ENCODE measurements at places on chromosomes 11 and 22.

- no peak for DNase-seq
Observed at GRCh38 chr11:66465373-66466224, 1.1 kb upstream of the PELI3 start.

GRCh38 chr11:60925868-60926267 lies 1.6 kb downstream of the TMEM132A start:
- no peak for DNase-seq

DNA sequence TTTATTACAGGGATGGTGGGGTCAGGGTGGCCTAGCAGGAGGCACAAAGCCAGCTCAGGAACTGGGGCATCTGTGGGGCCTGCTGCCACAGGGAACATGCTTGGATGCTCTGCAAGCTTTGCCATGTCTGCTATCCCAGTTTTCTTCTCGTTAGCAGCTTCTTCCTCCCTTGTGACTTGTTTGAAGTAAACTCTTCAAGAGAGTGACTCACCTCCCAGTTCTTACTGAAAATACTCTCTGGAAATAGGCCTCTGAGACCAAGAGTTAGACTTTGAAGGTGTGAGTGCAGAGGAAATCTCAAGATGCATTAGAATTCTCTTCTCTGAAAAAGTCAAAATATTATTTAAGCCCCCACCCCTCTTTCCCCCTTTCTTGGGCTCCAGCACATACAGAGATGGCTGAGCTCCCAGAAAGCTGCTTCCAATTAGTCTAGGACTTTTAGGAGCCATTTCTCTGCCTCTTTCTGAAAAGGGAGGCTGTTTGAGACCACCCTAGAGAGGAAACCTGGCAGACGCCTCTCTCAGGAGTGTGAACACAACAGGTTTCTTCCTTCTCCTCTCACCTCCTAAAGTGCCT lies 15.1 kb downstream of the CWC15 start:
- no peak for DNase-seq

- no peak for DNase-seq
Observed at GRCh38 chr11:35794850-35795249, 132.3 kb downstream of the TRIM44 start.

DNA sequence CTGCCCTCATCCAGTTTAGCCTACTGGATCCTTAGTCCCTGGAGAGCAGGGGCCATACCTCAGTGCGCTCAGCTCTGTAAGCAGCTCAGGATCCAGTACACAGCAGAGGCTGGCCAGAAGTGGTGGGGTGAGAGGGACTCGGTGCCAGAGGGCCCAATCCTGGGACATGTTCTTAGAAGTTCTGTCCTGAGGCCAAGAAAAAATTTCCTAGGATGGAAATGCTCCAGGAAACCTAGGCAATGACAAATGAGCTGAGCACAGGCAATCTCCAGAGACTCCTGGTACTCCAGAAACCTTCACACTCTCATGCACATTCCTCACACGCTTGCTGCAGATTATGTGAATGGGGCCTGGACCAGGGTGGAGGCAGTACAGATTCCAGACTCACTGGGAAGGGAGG lies 89.6 kb downstream of the SERGEF start:
- no peak for DNase-seq

- no peak for DNase-seq
Observed at GRCh38 chr11:18743900-18744514, 18.0 kb upstream of the IGSF22 start.

DNA sequence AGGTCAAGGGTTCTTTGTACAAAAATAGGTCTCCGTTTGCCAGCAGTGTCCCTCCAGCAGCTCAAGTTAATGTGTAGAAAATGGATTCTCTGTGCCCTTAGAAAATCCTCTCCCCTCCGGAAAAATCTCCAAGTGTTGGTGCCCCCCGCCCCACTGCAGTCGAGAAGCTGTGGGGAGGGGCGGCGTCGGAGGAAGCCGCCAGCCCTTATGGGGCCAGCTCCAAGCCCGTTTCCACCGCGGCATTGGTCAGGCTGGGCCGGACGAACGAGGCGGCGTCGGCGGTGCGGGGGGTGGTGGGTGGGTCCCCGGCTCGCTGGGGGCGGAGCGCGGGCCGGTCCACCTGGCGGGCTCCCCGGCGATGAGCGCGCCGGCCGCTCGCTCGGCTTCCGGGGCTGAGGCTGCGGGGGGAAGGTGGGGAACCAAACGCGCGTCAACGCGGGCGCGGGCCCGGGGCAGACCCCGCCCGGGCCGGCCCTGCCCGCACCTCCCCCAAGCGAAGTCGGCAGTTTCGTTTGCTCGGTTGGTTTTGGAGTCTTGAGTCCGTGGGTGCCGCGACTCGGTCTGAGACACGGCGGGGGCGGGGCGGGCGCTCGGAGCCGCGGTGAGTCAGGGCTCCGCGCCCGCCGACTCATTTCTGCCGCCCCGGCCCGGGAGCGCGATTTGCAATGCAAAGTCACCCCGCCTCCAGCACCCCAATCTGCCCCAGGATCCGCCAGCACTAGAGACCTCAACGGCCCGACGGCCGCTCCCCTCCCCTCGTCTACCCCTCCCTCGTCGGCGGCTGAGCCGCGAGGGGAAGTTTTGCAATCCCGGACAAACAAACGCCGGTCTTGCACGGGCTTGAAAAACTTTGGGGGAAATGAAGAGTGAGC lies 1.4 kb downstream of the ASCL2 start:
- peak; percentile 63 for DNase-seq

GRCh38 chr11:129214710-129215295 lies 22.7 kb upstream of the ARHGAP32 start:
- no peak for DNase-seq

- DNase-seq: no peak
Observed at GRCh38 chr11:12534549-12534948, 139.7 kb upstream of the TEAD1 start.

DNA sequence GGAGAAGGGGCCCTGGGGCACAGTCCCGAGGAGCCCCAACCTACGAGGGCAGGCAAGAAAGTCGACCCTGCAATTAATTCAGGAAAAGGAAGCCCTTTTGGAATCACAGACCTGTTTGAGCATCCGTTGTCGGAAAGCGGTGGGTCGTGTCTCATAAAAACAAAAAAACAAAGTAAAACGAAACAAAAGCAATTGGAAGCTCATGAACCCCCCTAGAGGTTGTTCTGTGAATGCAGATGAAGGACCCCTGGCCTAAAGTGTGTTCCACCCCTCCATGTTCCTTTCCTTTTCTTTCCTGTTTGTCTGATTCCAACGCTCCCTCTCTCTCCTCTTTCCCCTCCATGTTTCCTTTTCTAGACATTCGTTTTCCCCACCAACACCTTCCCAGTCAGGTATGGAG lies 203.7 kb downstream of the GRIK4 start:
- DNase-seq: peak; percentile 36

DNA sequence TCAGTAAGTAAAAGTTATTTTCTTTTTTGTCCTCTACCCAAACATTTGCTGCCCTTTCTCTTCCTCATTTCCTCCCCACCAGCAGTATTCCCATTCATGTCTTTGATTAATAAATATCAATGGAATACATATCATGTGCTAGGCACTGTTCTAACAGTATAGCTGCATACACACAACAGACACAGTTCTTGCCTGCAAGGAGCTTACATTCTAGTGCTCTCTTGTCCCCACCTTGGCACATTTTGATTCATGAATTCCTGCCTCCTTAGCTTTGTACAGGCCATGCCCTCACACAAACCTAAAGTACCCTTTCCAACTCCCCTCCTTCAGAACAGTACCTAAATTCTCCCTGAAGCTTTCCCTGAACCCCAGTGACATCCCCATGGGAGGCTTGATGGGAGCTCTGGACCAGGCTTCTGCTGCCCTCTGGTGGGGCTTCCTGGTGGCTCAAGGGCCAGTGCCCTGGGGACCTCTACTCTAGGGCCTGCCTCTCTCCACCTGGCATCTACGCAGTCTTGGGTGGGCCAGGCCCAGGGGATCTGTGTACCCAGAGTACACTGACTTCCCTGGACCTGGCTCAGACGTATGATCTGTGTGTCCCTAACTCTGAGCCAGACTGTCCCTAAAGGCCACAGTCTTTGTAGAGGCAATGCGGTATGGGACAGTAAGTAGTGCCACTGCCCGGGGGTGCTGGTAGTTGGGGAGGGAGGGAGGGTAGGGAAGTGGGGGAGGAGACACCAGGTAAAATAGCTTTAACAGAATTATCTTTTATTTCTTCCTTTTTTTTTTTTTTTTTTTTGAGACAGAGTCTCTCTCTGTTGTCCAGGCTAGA lies 14.1 kb downstream of the RPS13 start:
- peak; percentile 74 for DNase-seq

DNA sequence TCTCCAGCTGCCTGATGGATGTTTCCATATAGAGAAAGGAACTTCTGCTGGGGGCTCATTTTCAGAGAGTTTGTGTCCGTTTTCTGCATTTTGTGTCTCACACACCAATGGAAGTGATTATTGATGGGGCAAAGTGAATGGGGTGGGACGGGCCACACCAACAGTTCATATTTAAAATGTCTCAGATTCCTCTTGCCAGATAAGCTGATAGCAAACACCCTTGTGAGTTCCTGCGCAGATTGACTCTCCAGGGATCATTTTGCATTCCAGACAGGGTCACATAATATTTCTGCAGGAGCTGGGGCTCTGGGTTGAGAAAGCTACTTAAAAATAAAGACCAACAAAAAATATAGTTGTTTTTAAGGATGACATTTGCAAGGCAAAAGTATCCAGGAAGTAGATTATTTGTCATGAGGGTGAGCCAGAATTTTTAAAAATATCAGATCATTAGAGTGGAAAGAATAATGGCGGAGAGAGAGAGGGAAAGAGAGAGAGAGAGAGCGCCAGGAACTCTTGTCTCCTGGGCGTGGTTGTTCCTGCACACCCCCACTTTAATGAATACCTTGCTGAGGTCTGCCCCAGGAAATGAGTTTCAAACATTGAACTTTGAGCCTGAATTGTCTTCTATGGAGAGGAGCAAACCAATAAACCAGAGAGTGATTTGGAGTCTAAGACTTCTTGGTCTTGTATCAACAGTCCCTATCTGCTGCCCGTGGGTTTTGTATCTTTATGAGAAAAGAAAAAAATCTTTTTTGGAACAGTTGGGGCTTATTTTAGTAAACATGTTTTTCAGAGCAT lies 33.3 kb downstream of the MICAL2 start:
- DNase-seq: no peak

DNA sequence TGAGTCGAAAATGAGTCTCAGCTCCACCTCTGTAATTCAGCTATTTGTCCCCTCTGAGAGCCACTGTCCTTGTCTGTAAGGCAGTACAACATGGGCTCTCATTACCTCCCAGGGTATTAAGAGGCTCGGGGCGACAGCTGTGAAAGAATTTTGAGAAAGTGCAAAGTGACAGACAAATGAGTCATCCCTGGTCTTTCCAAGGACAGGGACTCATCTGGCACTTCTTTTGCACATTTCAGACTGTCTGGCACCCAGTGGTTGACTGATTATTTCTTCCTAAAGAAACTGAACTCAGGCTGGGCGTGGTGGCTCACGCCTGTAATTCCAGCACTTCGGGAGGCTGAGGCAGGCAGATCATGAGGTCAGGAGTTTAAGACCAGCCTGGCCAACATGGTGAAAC lies 62.1 kb upstream of the ARFGAP3 start:
- DNase-seq: no peak

DNA sequence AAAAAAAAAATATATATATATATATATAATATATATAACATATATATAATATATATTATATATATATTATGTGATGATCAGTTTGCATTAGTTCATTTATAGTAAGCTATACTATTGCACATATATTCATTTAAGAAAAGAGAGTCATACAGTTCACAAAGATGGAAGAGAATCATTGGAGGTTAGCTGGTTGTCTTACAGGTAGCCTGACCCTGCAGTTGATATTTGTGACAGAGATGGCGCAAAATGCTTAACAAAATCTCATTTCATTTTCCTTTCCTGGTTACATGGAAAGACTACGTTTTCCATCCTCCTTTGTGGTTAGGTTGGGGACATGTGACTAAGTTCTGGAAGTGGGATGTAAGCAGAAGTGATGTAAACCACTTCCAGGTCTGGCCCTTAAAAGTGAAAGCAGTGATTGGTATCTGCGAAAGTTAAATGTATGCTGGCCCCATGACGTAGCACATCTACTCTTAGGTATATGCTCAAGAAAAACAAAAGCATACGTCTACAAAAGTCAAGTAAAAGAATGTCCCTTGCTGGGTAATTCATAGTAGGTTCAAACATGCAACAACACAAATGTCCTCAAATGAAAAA lies 7.2 kb upstream of the TMEM135 start:
- DNase-seq: no peak

- DNase-seq: no peak
Observed at GRCh38 chr22:42964994-42965699, 49.8 kb downstream of the PACSIN2 start.

DNA sequence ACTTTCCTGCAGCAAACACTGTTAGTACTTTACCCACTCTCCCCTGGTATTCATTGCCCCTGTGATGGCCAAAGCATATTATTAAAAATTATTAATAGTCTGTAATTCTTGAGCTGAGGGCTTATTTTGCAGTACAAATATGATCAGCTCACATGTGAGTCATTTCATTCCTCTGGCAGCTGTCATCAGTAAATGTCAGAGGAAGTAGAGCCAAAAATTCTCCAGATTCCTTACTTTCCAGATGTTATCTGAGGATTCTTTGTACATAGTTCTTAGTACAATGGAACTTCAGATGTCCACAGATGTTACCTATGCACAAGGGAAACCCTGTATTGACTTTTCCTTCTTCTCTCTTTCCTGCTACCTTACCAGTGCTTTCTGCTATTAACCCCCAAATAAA lies 12.5 kb downstream of the OR5B3 start:
- DNase-seq: no peak

- no peak for DNase-seq
Observed at GRCh38 chr11:64234647-64235379, 429 bp downstream of the VEGFB start.

- DNase-seq: no peak
Observed at GRCh38 chr22:50545522-50546325, at the start of gene KLHDC7B. Gene KLHDC7B (plus strand): TSS chr22:50545899. CDS start chr22:50546244, 345 bp downstream.

- no peak for DNase-seq
Observed at GRCh38 chr11:94862926-94863880, 95.0 kb downstream of the AMOTL1 start.

DNA sequence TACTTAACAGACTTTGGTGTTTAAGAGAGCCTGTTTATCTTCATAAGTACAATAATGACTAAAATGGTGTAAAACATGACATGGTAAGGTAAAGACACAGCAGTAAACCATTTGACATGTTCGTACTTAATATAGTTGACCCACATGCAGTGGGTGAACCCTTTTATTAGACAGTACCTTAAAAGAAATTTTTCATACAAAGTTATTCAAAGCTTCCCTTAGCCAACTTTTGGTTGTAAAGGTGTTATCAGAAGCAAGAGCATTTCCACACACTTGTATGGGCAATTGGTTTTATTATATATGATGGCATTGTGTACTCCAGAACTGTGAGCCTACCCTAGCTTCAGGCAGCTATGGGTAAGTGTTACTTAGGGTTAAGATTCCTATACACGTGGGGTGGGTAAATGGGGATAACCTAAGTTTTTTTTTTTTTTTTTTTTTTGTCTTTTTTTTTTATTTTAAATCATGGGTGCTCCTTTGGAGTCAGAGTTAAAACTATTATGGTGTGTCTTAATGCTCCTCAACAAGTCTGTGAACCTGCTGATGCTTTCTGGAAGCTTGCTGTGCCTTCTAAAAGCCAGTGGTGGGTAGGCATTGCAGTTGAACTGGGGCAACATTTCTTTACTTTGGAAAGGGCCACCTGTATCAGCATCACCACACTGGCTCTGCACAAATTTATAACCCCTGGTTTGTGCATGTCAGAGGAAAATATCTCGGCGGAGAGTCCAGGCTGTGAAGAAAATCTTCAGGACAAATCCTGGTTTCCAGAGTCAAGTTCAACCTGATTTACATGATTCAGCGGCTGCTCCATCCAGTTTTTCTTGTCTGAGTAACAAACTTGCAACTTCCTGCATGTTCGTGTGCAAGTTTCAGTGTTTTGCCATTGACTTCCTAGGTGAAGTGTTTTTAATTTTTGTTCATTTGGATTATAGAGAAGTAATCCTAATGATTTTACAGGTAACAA lies 3.3 kb downstream of the PCF11 start:
- no peak for DNase-seq

Data from ecto neural progenitor cell (in vitro differentiated cells).